ENCODE measurements at places on chromosomes 7 and 10. TPM values are rescaled to one million over a fixed set of nuclear protein-coding genes. Genes with fewer than 3 reads are reported as not detected.

Gene TMEM178B
- not detected for total RNA-seq

Gene MINDY4
- 13.2 TPM for total RNA-seq

Gene KLHDC10
- total RNA-seq, result 45.5 TPM

Gene CNNM2
- total RNA-seq, result 5.7 TPM

Gene CRTAC1
- not detected for total RNA-seq

Gene SPRN
- total RNA-seq, result 0.82 TPM

Gene CFAP46
- 0.09 TPM for total RNA-seq

Gene NPFFR1
- not detected for total RNA-seq

Gene LRGUK
- total RNA-seq, result 0.82 TPM

Gene GIMAP6
- total RNA-seq, result 0.18 TPM

Gene ABCC2
- total RNA-seq, result 0.98 TPM

Gene NCF1
- not detected for total RNA-seq

Gene KIF11
- 4.5 TPM for total RNA-seq

Gene HOXA9
- not detected for total RNA-seq

Gene GPR158
- total RNA-seq, result 0.49 TPM

Gene RASSF4
- 3.8 TPM for total RNA-seq

Gene PTPRE
- total RNA-seq, result 0.09 TPM

Gene LBX1
- 0.08 TPM for total RNA-seq

Gene GPR15LG
- not detected for total RNA-seq

Gene NEURL1
- total RNA-seq, result 0.27 TPM

Gene TMEM270
- total RNA-seq, result not detected

Gene SSMEM1
- not detected for total RNA-seq

Gene GPC2
- total RNA-seq, result 1.2 TPM

Gene CPVL
- total RNA-seq, result 3.2 TPM

Gene AMPH
- total RNA-seq, result 3.2 TPM

Gene WNT2
- total RNA-seq, result 9.9 TPM

Gene COL1A2
- 32,213 TPM for total RNA-seq

Gene ZNF32
- total RNA-seq, result 65.3 TPM

Gene NOS3
- 4.6 TPM for total RNA-seq

Gene ANKRD61
- not detected for total RNA-seq

Gene LGI1
- total RNA-seq, result 0.16 TPM

Gene CLDN15
- total RNA-seq, result 3.0 TPM

Gene CLCN1
- 0.16 TPM for total RNA-seq

Gene FXYD4
- not detected for total RNA-seq

Gene ATRNL1
- total RNA-seq, result 7.3 TPM

Gene NME8
- total RNA-seq, result not detected

Gene MAGI2
- 16.1 TPM for total RNA-seq

Gene POU6F2
- total RNA-seq, result not detected

Gene C7orf33
- not detected for total RNA-seq

All from fibroblast of the aortic adventitia (primary cell).